ENCODE measurements at places on chromosomes 4 and X. TPM values are rescaled to one million over a fixed set of nuclear protein-coding genes. Genes with fewer than 3 reads are reported as not detected.
A peak's percentile ranks its signal among the peaks of the same experiment; 100 is the strongest.

DNA sequence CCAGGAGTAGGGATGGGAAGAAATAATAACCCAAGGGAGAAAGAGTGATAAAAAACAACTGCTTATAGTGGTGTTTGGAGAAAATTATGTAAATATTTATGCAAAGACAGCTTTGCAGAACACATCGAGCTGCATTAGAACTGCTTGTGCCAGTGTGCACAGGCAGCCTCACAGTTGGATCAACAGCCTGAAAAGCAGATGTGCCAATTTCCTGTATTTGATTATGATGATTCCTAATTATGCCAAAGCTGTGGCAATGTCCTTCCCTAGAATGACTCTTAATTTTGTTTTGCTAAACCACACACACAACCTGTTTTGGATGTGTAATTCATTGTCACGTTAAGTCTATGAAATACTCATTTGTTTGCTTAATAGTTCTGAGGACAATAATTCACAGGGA is 30.6 kb upstream of the ANTXR2 start:
- H3K27me3 ChIP-seq: peaks cover 2% of the 10 kb centered on the region
- H3K36me3 ChIP-seq: peaks cover 7% of the 10 kb centered on the region
- no peak overlapping the region for H3K4me3 ChIP-seq
- DNase-seq: no peak

- H3K4me1 ChIP-seq: no peaks in the 10 kb centered on the region
- no peaks in the 10 kb centered on the region for H3K36me3 ChIP-seq
- no peaks in the 10 kb centered on the region for H3K27me3 ChIP-seq
- no peak overlapping the region for H3K4me3 ChIP-seq
- no peak for DNase-seq
These were observed 111.3 kb upstream of the INTU start for GRCh38 chr4:127521463-127521862.

The PABPC1L2B gene
- total RNA-seq: not detected

The GABRE gene
- not detected for total RNA-seq

GRCh38 chr4:176340871-176341685 is 21.3 kb downstream of the SPCS3 start:
- DNase-seq: peak; percentile 28
- no peak overlapping the region for H3K4me3 ChIP-seq
- H3K4me1 ChIP-seq: no peaks in the 10 kb centered on the region
- H3K27ac ChIP-seq: no peak overlapping the region
- no peaks in the 10 kb centered on the region for H3K27me3 ChIP-seq

The PTTG2 gene
- total RNA-seq: 2.2 TPM

GRCh38 chrX:53190363-53190960 is 34.5 kb downstream of the KDM5C start:
- H3K36me3 ChIP-seq: peaks cover 5% of the 10 kb centered on the region
- no peak overlapping the region for H3K4me3 ChIP-seq
- no peaks in the 10 kb centered on the region for H3K27me3 ChIP-seq
- DNase-seq: no peak

All from activated CD8-positive, alpha-beta T cell treated with anti-CD3 and anti-CD28 coated beads, Interleukin-2, amount 10 ng/mL, durations not matched to agents 7 days and 5 days (primary cell).